Upper lobe of left lung (tissue), 6 donors: ENCODE measurements at places on chromosomes 1 and 21. TPM values are rescaled to one million over a fixed set of nuclear protein-coding genes. Genes with fewer than 3 reads are reported as not detected.
A peak's percentile ranks its signal among the peaks of the same experiment; 100 is the strongest.

- H3K27me3 ChIP-seq = no peaks in the 10 kb centered on the region
- H3K4me1 ChIP-seq = peaks cover 23% of the 10 kb centered on the region
- DNase-seq = no peak
- peaks cover 5% of the 10 kb centered on the region for H3K36me3 ChIP-seq
- H3K4me3 ChIP-seq = no peak overlapping the region
- H3K27ac ChIP-seq = no peak overlapping the region
Measured at GRCh38 chr1:8435569-8436071, 117.7 kb downstream of the SLC45A1 start.

- H3K27ac ChIP-seq = no peak overlapping the region
- H3K4me3 ChIP-seq = no peak overlapping the region
- H3K27me3 ChIP-seq = no peaks in the 10 kb centered on the region
- no peak for DNase-seq
- H3K4me1 ChIP-seq = no peaks in the 10 kb centered on the region
Measured at GRCh38 chr1:186994897-186995296, 166.1 kb downstream of the PLA2G4A start.

PCBP3 gene
- 3.2 TPM for total RNA-seq

DNA sequence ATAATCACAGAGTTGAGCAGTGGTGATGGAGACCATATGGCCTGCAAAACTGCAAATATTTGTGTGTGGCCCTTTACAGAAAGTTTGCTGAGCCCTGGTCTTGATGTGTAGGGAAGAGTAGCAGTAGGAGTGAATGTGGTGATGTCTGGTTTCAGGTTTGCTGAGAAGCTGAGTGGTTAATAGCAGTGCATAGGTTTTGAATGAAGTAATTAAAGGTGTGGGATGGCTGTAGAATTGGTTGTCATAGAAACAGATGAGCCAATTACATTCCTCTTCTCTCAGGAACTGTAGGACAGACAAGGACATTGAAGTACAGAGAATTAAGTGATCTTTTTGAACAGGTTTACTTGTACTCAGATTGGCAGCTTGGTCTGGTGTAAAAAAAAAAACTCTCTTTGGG is 37.4 kb downstream of the PRDM2 start:
- no peaks in the 10 kb centered on the region for H3K4me1 ChIP-seq
- no peak overlapping the region for H3K27ac ChIP-seq
- DNase-seq = no peak
- no peak overlapping the region for H3K4me3 ChIP-seq

- H3K4me1 ChIP-seq = peaks cover 3% of the 10 kb centered on the region
- no peak overlapping the region for H3K4me3 ChIP-seq
- no peak for DNase-seq
- H3K27me3 ChIP-seq = no peaks in the 10 kb centered on the region
- peak overlapping the region; percentile 85 for H3K27ac ChIP-seq
Measured at GRCh38 chr21:43361127-43361492, 65.8 kb downstream of the SIK1 start.

DNA sequence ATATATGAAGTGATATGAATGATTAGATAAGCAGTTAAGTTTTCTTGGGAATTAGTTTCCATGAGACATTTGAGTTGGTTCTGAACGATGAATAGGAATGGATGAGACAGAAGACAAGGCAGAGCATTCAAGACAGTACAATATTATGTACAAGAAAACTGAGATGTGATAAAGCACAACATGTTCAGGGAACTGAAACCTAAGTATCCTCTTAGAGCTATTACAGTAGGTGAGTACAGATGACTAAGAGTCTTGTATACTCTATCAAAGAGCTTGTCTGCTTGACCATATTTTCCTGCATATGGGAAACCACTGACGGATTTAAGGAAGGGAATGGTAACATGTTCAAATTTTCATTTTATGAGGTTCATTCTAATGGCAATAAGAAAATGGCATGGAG is 61.6 kb downstream of the NME7 start:
- no peaks in the 10 kb centered on the region for H3K4me1 ChIP-seq
- H3K27me3 ChIP-seq = no peaks in the 10 kb centered on the region
- no peak overlapping the region for H3K27ac ChIP-seq
- H3K4me3 ChIP-seq = no peak overlapping the region
- H3K36me3 ChIP-seq = no peaks in the 10 kb centered on the region
- DNase-seq = no peak

GBP7 gene
- not detected for total RNA-seq

DNA sequence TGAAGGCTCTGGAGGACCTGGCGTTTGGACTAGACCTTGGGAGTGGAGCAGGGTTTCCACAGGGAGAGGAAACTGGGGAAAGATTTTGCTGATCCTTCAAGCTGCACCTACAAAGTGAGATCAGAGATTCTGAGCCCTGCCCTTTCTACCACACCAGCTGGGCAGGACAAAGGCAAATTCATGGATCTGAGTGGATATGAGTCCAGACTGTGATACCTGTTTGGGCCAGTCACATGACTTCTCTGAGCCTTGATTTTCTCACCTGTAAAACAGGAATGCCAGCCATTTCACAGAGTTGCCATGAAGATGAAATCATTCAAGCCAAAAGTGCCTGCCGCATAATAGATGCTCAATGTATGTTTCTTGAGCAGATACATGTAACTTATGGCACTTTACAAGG is 4.9 kb upstream of the RASSF5 start:
- no peaks in the 10 kb centered on the region for H3K27me3 ChIP-seq
- H3K27ac ChIP-seq = peak overlapping the region; percentile 84
- H3K4me3 ChIP-seq = no peak overlapping the region
- no peaks in the 10 kb centered on the region for H3K36me3 ChIP-seq
- H3K4me1 ChIP-seq = peaks cover 63% of the 10 kb centered on the region

DNA sequence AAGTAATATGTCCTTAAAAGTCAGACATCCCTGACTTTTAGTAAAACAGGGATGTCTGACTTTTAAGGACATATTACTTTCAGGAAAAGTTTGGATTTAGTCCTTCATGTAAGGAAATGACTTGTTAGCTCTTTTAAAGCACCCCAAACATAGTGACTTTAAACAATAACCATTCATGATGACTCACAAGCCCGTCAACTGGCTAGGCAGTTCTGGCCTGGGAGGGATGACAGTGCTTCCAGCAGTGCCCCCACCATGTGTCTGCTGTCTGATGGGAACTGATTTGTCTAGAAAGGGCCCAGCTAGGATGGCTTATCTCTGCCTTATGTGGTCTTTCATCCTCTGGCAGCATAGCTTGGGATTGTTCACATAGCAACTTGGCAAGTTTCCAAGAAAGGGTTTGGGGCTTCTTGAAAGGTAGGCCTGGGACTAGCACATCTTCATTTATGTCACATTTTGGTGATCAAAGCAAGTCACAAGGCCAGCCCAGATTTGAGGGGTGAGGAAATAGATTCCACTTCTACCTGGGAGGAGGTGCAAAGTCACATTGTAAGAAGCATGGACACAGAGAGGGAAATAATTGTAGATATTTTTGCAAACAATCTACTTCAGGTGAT is 143.5 kb downstream of the C1orf94 start:
- no peaks in the 10 kb centered on the region for H3K36me3 ChIP-seq
- no peak for DNase-seq
- no peak overlapping the region for H3K27ac ChIP-seq
- no peak overlapping the region for H3K4me3 ChIP-seq

KRTAP19-1 gene
- not detected for total RNA-seq

ACTN2 gene
- total RNA-seq = 2.7 TPM

BATF3 gene
- total RNA-seq = 14.1 TPM

DNA sequence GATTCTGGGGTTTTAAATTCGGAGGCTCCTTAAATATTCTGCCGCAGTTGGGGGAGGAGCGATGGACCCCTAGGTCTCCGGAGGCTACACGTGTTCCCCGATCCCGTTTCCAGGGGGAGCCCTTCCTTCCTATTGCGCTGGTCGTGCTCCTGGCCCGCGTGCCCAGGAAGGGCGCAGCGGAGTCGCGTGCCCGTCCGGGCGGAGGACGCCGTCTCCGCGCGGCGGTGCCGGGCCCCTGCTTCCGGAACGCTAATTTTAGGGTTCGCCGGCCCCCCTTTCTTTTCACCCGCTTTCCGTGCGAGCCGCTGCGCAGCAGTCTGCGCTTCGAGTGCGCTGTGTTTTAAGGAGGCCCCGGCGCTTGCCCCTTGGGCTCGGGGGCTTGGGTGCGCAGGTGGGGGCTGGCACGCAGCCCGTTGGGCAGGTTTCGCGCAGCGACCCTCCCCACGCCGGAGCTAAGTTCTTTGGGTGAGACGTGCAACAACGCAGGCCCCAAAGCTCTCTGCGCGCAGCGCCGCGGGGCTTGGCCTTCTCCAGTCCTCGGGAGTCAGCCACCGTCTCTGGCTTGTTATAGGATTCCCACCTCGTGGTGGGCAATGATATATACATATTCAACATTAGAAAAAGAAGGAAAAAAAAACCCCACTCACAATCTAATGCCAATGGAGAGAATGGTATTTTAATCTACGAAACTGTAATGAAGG is 43.5 kb upstream of the DNAJC6 start:
- no peak for DNase-seq
- no peaks in the 10 kb centered on the region for H3K36me3 ChIP-seq
- H3K4me1 ChIP-seq = peaks cover 20% of the 10 kb centered on the region
- H3K27me3 ChIP-seq = no peaks in the 10 kb centered on the region
- H3K27ac ChIP-seq = peak overlapping the region; percentile 47

KCNK1 gene
- total RNA-seq = 7.3 TPM

DNA sequence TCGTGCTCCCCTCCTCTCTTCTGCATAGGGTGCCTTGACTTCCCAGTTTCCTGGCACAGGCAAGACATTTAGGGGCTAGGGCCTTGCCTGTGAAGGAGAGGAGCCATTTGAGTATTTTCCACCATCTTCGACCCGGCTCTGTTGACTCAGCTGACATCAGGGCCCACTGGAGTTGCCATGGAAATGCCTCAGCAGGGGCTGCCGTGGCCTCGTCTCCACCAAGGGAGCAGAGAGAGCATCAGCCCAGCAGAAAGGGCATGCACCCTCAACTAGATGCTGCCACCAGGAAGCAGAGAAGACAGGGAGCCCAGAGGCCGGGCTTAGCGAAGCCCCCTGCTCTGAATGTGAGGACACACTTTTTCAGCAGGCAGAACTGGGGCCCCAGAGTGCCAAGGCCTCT is 101.9 kb upstream of the ACTL8 start:
- H3K27me3 ChIP-seq = no peaks in the 10 kb centered on the region
- no peak overlapping the region for H3K4me3 ChIP-seq
- peaks cover 7% of the 10 kb centered on the region for H3K36me3 ChIP-seq
- H3K4me1 ChIP-seq = no peaks in the 10 kb centered on the region
- DNase-seq = no peak

GRCh38 chr1:8118031-8118451 is 91.9 kb upstream of the ERRFI1 start:
- H3K36me3 ChIP-seq = no peaks in the 10 kb centered on the region
- H3K4me3 ChIP-seq = no peak overlapping the region
- no peak overlapping the region for H3K27ac ChIP-seq
- H3K27me3 ChIP-seq = no peaks in the 10 kb centered on the region
- peaks cover 49% of the 10 kb centered on the region for H3K4me1 ChIP-seq

GRCh38 chr1:90074970-90075391 is 80.1 kb downstream of the ZNF326 start:
- H3K4me3 ChIP-seq = no peak overlapping the region
- no peak for DNase-seq
- H3K27ac ChIP-seq = no peak overlapping the region
- H3K4me1 ChIP-seq = no peaks in the 10 kb centered on the region
- no peaks in the 10 kb centered on the region for H3K36me3 ChIP-seq

DNA sequence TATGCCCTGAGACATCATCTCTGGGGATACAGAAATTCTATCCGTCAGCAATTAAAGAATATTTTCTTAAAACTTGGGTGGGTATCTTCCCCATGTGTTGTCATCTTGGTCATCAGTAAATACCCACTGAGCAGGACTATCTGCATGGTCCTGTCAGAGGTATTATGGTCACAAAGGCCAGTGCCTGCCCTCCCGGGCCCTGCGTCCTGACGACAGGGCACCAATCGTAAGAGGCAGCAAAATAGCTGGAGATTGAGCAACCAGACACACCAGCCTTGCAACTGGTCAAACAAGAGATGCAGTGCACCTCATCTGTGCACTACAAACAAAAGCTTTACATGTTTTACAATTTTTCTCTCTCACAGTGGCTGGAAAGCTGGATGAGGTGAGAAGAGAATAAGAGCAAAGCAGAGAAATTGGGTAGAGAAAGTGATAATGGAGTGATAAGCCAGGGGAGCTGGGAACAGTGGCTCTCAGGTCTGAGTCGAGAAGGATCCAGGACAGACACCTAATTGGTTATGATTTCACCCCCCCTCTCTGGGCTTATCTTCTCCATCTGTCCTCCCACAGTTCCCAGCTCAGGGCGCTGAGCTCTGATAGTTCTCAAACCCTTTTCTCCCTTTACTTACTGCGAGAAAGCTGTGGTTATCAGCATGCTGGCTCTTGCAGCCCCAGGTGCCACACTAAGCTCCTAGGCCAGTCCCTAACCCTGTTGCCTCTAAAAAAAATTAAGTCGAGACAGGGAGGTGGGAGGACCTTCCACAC is 8.8 kb upstream of the SRP9 start:
- peak overlapping the region; percentile 78 for H3K27ac ChIP-seq
- H3K4me1 ChIP-seq = peaks cover 26% of the 10 kb centered on the region
- H3K27me3 ChIP-seq = no peaks in the 10 kb centered on the region
- no peak overlapping the region for H3K4me3 ChIP-seq
- no peaks in the 10 kb centered on the region for H3K36me3 ChIP-seq

NID1 gene
- 81.1 TPM for total RNA-seq

DNA sequence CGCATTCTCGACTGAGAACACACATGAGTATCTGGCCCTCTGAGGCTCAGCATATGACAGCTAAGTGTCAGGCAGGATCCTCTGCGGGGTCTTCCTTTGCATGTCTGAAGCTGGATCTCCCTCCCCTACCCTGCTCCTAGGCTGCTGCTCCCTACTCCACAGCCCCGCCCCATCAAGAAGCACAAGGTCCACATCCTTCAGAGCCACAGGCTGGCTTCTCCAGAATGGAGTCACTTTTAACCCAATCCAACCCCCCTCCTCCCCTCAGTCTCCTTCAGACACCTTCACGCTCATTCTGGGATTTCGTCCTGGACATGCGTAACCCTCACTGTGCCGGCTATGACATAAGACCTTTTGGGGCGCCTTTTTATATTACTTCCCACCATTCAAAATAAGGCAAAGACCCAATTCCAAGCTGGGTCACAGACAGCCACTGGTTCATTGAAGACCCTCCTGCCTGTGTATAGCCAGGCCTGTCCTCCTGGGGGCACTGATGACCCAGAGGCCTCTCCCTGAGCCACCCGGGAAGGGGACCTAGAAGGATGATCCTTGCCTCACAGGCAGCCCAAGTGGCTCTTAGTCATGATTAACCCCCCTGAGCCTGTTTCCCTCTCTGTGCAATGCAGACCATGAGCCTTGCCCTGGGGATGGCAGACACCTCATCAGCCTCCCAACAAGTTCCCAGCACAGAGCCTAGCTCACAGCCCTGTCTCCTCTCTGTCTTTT is 4.7 kb downstream of the ADGRB2 start:
- peaks cover 36% of the 10 kb centered on the region for H3K27me3 ChIP-seq
- H3K4me1 ChIP-seq = peaks cover 26% of the 10 kb centered on the region
- no peaks in the 10 kb centered on the region for H3K36me3 ChIP-seq
- DNase-seq = no peak

DHDDS gene
- total RNA-seq = 26.8 TPM
